ENCODE measurements at places on chromosomes 2 and 18.

GRCh38 chr2:3498783-3499394, 20.4 kb downstream of the ADI1 start:
- DNase-seq: no peak

DNA sequence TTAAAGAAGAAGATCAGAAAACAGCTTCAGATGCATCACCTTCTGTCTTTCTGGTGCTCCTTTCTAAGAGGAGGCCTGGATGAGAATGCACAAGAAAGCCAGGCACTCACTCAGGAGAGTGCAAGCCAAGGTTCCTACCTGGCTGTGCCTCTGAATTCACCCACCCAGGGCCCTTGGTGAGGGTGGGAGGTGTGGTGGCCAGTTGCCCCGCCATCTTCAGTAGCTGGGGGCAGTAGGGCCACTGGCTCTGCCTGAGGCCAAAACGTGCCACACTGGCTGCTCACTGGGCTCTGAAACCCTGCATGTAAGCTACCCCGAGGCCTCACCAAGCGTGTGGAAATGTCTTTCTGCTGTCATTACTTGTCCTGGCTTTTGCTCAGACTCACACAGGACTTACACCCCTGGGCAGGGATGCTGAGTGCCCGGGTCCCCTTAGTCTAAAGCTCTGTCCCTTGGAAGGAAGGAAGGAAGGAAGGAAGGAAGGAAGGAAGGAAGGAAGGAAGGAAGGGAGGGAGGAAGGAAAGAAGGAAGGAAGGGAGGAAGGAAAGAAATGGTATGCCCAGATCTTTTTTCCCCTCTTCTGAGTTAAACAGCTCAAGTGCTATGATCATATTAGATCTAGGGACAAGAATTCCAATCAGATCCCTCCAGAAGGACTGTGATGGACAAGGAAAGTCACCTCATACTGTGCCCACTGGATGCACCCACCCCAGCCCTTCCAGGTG, 8.5 kb upstream of the LBH start:
- DNase-seq: no peak

- no peak for DNase-seq
Measured at GRCh38 chr18:66972681-66973080, 368.8 kb upstream of the CDH19 start.

DNA sequence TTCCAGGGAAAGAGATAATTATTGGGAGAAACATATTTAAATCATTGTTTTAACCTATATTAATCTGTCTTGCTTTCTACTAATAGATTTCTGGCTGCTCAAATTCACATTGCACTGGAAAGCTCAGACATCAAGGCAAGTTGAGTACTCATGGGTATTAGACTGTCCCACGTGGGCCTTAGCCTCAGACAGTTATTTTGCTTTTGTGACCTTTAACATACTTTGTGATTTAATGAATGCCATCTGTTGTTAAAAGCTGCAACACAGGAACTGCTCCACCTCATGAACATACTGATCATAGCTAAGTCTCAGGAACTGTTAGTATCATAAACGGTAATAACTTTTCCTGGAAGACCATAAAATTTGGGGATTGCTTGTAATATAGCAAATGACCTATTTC, 2.7 kb upstream of the LCT start:
- DNase-seq: no peak

DNA sequence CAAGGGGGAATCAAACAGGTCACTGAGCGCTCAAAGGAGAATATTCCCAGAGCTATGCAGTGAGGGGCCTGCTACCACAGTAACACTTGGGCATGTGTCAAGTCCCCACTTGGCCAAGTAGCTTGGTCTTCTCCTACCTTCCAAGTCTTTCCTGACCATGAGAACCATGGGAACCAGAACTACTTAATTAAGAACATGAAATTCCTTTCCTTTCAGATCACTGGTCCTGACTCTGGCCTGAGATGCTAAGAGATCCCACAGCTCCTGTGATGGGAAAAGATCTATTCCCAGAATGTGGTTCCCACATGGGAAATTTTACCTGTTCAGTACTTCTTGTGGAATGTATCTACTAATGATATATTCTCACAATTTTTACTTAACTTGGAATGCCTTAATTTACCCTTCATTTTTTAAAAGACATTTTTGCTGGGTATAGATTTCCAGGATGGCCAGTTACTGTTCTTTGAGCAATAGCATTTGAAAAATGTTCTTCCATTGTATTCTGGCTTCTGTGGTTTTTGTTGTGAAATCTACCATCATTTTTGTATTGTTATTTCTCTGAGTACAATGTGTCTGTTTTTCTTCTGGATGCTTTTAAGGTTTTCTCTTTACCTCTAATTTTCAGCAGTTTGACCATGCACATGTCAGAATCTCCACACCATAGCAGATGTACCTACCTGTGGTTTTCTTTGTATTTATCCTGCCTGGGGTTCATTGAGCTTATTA, 37.9 kb downstream of the KCNIP3 start:
- DNase-seq: no peak

Data from cerebellar cortex (tissue), 1 donor.